Stimulated activated CD8-positive, alpha-beta memory T cell treated with anti-CD3 and anti-CD28 coated beads, Interleukin-2, amount 100 ng/mL, for 1 hour (primary cell): ENCODE measurements at places on chromosomes 11 and 22.

DNA sequence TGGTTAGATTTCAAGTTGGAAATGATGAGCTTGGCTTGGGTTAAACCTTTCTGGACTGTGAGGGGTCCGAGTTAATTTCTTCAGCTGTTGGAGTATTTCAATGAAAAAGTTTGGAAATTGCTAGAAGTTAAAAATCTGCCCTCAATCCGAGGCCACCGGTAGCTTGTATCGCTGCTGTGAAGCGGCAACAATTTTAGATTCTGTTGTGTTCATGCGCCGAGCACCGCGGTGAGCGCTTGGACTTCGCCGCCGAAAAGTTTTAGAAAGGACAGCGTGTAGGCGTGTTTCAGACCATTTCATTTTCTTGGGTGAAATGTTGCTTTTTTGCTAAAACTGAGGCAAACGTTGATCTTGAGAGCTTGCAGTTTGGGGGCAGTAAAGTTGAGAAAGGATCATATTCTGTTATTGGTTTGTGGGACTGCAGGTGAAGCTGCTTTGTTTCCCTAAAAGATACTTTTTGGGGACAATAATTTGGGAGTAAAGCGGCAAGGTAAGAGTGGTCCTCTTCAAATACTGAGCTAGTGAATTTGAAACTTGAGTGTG lies 928 bp downstream of the FBXO7 start:
- DNase-seq: no peak

DNA sequence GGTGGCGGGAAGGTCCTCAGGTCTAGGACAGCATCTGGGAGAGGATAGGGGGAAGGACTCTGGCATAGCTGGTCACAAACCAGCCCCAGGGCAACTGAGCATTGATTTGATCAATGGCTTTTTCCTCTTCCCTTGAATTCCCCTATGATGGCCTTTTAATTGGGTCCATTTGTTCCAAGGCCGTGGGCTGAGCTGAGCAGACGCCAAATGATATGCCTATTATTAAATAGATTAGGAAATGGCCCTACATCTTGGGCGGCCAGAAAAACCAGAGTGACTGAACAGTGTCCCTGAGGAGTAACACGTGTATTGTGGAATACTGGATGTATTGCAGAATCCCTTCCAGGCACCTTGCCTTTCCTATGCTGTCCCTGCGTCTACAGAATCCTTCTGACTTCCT lies 26.7 kb upstream of the P2RY6 start:
- no peak for DNase-seq

- no peak for DNase-seq
Measured at GRCh38 chr11:64862987-64863390, 15.4 kb downstream of the EHD1 start.

DNA sequence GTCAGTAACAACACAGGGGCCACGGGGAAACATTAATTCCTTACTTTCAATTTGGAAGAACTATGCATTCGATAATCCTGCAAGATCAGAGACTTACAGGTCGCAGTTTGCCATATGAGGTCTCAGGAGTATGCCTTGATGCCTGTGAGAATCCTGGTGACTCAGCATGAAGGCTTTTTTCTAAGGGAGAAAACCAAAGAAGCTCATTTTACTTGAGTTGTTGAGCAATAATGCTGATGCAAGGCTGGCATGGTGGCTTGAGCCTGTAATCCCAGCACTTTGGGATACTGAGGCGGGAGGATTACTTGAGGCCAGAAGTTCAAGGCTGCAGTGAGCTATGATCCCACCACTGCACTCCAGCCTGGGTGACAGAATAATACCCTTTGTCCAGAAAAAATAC lies 26.6 kb downstream of the ATG16L2 start:
- no peak for DNase-seq

DNA sequence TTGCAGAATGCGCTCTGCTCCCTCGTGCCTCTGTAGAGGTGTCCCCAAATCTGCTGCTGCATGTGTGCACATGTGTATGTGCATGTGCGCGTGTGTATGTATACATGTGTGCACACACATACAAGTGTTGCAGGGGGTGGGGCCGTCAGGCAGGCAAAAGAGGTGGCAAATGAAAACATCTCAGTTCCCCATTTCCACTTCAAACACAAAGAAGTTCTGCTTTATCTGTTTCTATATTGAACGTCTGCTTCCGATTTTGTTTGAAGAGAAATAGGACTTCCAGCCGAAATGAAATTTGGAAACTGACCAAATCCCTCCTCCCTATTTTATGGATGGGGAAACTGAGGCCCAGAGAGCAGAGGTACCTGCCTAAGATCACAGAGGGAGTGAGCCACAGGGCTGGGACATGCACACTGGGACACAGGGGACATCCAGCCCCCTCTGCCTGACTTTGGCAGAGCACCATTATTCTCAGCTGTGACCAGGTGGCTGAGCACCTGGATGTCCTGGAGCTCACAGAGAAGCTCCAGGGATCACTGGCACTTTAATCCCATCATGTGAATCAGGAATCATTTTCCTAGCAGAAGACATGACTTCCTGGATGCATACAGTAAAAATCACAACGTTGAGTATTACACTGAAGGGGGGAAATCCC lies 41.2 kb upstream of the ALX4 start:
- no peak for DNase-seq

GRCh38 chr11:100354736-100355135 lies 332.4 kb upstream of the ARHGAP42 start:
- DNase-seq: no peak

DNA sequence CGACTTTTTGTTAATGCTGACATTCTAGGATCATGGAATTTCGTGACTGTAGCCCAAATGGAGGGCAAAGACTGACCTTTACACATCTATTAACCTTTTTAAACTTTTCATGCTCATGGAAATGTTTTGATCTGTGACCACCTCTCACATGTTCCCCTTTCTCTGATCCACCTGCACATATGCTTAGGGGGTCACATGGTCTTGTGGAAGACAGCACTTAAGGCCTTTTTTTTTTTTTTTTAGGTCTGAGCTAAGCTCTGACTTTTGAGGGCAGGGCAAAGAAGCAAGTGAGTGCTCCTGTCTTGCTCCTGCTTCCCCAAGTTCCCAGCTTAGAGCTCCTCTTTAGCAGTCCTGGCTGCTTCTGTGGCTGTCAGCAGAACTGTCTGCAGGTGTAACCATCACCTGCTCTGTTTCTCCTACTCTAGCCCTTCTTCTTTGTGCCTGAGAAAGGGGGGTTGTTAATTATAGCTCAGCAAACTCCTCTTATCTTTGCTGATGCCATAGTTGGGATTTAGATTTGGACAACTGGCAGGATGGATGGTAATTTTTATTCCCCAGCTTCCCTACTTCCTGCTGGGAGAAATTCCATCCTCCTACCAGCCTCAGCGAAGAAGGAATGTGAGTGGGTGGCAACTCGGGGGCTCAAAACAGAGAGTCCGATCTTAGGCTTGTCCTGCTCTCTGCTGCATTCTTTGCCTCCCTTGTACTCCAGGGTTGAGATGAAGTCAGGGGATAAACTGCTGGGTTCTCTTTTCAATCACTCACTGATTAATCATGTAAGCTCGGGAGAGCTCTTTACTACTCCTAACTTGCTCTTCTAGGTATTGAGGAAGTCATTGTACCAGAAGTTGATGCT lies 64.4 kb downstream of the GRAMD1B start:
- no peak for DNase-seq

GRCh38 chr11:76891285-76891684 lies 30.6 kb downstream of the ACER3 start:
- DNase-seq: no peak

DNA sequence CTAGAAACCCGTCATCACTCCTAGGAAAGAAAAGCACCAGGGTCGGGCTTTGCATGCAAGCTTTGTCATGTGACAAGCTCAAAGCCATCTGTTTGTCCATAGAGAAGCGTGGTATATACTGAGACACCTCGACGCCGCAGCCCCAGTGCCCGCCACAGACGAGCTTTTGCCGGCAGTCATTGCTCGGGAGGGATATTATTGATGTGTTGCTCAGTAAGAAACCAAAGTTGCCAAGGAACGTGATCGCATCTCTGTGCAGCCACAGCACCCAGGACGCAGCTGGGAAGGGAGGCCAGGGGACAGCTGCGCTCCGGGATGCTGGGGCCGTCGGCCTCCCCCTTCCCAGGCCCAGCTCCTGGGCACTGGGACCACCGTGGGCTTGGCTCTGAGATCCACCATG lies 89.5 kb upstream of the KCNQ1OT1 start:
- DNase-seq: no peak
